Activated T-cell treated with anti-CD3 and anti-CD28 coated beads for 24 hours (primary cell): ENCODE measurements at places on chromosomes 2 and 18.

DNA sequence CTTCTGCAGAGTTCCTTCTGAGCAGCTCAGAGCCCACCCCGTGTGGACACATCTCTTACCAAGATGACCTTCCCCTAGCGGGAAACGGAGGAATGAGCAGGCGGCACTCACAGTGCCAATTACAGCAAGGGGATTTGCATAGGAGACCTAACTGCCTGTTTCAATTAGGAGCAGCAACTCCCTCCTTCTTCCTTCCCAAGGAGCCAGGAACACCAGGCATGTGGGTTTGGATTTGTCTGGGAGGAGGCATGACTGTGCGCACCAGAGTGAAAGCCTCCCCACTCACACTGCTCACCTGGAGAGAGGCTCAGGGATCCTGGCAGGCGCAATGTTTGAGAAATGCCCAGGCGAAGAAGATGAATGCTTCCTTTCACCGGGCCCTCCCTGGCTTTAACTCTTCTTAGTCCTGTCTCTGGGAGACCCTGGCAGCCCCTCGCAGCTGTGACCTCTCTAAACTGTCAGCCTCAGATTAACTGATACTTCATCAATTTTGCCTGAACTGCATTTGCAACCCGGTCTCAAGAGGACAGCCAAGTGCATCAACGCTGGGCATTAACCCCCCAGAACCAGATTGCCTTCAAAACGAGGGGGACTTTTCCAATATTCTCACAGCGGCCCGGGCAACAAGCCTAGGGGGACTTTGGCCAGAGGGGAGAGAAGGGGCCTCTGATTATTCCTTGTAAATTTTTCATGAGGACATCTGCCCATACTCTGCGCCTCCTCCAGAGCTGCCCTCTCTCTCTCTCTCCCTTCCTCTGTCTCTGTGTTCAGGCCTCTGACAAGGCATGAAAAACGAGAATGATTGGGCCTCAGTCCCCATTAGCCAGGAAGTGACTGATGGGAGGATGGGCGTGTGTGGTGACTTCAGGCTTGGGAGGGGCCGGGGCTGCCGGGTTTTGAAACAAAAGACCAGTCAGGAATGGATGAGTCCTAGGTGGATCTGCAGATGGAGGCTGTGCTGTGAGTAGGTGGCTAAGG lies 93.8 kb downstream of the CMPK2 start:
- DNase-seq: no peak

GRCh38 chr2:155825876-155826275 lies 506.6 kb downstream of the NR4A2 start:
- DNase-seq: no peak

DNA sequence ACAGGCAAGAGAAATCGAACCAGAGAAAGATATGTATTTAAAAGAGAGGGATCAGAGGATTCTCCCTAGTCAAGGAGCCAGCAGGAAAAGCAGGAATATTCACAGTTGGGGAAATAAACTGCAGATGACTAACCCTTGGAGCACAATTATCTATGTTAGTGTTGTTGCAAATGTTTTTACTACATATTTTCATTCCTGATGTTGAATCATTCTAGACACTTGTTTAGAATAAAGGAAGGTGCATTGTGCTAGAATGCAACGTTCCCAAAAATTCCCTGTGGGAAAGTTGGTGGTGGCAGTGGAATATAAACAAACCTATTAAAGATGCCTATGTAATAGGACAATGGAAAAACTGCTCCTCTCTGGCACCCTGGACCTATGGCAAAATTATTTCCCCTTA lies 63.3 kb downstream of the DTNA start:
- DNase-seq: no peak

- no peak for DNase-seq
These were observed 35.7 kb upstream of the POLE4 start for GRCh38 chr2:74922592-74923227.

- no peak for DNase-seq
These were observed 34.7 kb downstream of the ANKRD29 start for GRCh38 chr18:23627970-23628369.

GRCh38 chr2:86744152-86744551 lies 24.1 kb downstream of the RMND5A start:
- DNase-seq: no peak

DNA sequence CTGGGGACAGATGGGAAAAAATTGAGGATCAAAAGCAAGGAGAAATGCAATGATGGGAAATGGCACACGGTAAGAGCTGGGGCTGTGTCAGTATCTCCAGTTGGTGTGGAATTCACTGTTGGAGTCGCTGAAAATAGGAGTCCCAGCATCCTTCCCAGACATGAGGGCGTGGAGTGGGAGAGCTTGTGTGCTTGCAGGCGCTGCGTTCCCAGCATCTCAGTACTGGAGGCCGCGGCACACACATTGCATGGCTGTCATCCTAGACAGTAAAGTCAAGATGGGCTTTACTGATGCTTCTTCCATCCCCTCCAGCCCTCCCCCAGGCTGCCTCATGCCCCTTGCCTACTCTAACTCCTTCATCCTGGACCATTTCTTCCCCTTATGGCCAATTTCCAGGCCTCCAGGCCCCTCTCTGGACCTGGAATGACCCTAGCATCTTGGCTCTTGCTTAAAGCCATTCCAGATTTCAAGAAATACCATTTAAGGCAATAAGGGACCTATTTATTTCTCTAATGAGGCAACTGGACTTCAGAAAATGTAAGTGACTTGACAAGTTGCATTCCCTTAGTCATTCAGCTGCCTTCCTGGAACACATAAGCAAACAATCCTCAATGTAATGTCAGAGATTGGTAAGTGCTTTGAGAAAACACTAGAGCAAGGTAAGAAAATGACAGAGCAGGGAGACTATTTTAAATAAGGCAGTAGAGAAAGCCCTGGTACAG lies 70.5 kb upstream of the TTC39C start:
- DNase-seq: no peak

DNA sequence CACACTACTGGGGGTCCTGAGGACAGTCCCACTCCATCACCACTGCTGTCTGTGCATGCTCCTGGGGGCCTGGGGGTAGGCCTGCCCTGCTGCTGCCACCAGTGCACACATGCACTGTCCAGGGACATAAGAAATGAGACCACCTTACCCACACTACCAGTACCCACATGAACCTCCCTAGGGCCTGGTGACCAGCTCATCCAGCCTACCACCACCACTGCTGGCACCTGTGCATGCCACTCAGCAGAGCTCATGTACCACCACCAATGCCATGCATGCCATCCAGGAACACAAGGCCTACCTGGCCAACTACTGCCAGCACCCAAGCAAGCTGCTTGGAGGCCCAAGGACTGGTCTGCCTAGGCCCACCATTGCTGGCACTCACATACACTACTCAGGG lies 112.8 kb downstream of the BARD1 start:
- no peak for DNase-seq

GRCh38 chr2:121596221-121597080 lies 52.8 kb downstream of the CLASP1 start:
- no peak for DNase-seq

DNA sequence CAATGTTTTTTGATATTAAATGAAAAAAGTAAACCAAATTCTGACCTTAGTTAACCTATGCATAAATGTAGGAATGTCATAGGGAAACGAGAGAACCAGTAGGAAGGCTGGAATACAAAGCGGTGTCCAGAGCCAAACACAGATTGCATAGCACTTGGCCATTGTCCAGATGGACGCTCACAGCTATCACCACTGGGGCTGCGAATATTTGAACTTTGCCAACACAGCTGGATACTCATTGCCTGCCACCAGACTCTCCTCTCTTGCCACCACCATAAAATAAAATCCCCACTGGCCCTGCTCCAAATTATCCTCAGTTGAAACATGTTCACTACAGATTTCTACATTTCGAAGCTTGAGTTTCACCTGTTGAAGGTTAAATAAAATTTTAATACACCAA lies 159.3 kb upstream of the GULP1 start:
- DNase-seq: no peak

- DNase-seq: no peak
These were observed 606.2 kb upstream of the ZEB2 start for GRCh38 chr2:145126146-145126545.

- no peak for DNase-seq
These were observed 187.4 kb downstream of the TMEM247 start for GRCh38 chr2:46666754-46667153.

DNA sequence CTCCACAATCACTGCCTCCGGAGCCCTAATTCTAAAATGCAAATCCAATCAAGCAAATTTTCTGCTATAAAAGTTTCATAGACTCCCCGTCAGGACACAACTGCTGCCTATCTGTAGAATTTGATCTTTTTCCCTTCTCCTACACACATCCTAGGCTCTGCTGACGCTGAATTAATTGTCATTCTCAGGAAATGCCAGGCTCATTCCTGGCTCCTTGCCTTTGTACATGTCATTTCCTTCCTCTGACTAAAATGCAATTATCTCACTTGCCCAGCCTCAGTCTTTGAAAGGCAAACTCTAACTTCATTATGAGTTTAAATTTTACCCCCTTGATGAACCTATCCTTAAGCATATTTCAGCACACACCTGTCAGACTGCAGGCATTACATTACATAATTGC lies 844.9 kb upstream of the CRIM1 start:
- DNase-seq: no peak

GRCh38 chr2:81276595-81276994 lies 972.0 kb upstream of the LRRTM1 start:
- DNase-seq: no peak

GRCh38 chr2:191061381-191061980 lies 47.5 kb upstream of the STAT1 start:
- DNase-seq: no peak

DNA sequence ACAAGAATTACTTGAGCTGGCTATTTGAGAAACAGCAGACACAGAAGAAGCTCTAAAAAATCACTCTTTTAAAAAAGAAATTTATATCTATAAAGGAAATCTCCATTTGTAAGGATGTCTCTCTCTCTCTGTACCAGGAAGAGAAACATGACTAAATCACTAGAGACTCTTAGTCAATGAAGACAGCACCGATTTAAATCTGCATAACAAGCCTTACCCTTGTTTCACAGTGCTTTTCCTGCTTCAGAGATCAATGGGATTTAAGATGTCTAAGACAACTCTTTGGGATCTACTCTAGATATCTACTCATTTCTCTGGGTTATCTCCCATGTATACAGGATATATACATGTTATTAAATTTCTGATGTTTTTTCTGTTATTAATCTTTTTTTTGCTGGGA lies 359.2 kb upstream of the RND3 start:
- no peak for DNase-seq

GRCh38 chr2:211836409-211836808 lies 702.2 kb downstream of the ERBB4 start:
- no peak for DNase-seq

DNA sequence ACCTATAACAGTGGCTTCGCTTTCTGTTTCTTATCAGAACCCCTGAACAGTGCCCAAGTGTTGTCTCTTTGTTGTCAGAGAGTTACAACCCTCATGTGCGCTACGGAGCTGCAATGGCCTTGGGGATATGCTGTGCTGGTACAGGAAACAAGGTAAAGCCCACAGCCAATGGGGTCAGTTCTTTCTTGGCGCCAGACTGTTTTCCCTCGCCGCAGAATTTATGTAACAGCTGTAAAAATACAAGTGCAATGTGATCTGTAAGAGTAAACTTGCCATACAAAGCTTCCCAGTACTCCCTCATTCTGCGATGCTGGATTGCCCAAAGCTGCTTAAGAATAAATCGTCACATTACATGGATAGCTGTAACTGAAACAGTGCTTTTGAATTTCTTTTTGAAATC lies 13.9 kb upstream of the HTR2B start:
- DNase-seq: no peak

- no peak for DNase-seq
These were observed 26.7 kb downstream of the LYPD6 start for GRCh38 chr2:149357058-149357457.

DNA sequence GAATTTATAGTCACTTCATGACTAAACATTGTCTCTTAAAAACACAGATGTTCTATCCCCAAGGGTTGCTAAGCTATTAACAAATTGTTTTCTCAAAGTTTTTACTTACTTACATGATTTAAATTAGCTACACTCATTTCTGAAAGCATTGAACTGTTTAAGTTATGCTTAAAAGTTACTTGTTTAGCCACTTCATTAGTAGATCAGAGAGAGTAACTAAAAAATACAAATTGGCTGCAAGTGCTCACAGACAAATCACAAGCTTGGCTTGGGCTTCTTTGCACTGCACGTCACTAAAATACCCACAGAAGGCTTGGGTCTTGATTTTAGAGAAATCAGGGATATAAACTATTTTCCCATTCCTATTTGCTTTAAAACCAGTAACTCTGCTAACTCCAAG lies 114.1 kb upstream of the SMAD7 start:
- no peak for DNase-seq

GRCh38 chr2:200968735-200969134 lies 5.3 kb upstream of the ORC2 start:
- no peak for DNase-seq

DNA sequence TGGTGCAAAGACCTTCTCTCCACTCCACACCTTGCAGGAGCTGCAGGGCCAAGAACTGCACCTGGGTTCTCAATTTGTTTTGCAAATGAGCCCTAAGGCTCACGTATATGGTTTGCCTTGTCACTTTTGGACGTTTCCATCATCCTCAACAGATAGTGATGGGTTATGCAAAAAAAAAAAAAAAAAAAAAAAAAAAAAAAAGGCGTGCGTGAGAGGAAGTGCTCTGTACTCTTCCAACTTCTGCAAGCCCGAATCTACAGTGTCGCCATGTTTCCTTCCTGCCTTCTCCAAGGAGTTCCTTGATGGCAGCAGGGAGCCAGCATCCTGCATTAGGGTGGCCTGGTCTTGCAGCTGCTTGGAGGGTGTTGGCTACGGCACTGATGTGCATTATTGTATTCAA lies 4.0 kb upstream of the INHBB start:
- DNase-seq: no peak
